ENCODE measurements at places on chromosomes 1 and 21.

GRCh38 chr1:62716397-62716796, 28.2 kb upstream of the DOCK7 start:
- DNase-seq, result no peak

- DNase-seq, result no peak
Observed at GRCh38 chr21:39003982-39004633, 179.1 kb downstream of the PSMG1 start.

DNA sequence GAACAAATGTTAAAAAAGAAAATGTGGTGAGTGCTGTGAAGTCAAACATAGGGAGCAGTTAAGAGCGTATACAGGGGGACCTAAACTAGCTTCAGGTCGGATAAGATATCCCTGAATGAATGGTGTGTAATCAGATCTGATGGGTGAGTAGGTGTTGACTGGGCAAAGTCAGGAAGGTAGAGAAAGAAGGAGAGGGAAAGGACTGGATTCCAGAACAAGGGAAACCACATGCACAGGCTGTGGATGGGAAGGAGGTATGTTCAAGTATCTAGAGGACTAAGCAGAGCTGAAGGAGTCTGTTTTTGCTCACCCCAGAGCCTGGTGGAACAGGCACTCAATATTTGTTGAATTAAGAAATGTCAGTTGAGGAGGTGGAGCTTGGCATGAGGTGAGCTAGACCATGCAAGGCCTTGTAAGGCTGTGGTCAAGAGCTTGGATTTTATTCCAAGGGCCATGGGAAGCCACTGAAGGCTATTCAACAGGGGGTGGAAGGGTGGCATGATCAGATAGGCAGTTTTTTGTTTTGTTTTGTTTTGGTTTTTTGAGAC, 27.4 kb downstream of the MAP7D1 start:
- no peak for DNase-seq

DNA sequence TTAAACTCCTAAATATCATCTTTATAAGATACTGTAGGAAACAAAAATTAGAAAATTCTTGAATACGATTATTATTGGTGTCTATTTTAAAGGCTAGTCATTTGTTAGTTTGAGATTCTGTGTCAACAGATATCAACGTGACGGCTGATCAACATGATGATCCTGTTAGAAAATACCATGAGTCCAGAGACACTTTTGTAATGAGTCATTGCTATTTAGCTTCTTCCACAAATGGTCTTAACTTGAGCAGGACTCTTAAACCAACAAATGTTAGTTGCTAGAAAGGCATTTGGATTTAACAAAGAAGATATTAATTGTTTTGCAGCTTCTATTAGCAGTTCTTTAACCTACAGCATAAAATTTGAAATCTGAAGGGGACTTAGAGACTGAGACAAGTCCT, 131.2 kb downstream of the TGFB2 start:
- DNase-seq, result no peak

GRCh38 chr1:1623181-1623630, 7.9 kb downstream of the MIB2 start:
- DNase-seq, result no peak

DNA sequence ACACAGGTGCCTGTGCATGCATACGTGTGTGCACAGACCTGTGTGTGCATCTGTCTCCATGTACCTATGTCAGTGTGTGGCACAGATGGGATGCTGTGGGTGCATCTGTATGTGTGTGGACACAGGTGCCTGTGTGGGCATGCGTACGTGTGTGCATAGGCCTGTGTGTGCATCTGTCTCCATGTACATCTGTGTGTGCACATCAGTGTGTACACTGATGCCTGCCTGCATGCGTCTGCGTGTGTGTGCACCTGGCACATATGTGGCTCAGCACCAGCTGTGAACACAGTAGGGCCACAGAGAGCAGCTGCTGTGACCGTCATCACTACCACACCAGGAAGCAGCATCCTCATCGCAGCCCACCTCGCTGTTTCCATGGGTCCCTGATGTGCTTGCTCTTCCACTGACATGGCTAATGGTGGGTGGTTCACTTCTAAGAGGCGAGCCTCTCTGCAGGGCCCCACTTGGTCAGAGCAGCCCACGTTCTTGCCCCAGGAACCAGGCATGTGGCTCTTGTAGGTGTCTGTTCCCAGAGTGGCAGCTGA, 9.6 kb upstream of the SPATC1L start:
- no peak for DNase-seq

- DNase-seq, result no peak
Observed at GRCh38 chr21:35225573-35225972, 176.5 kb upstream of the RUNX1 start.

GRCh38 chr21:37623689-37624088, 257.1 kb downstream of the DYRK1A start:
- no peak for DNase-seq

- DNase-seq, result no peak
Observed at GRCh38 chr1:167476061-167476460, 42.3 kb downstream of the CD247 start.

- DNase-seq, result peak; percentile 64
Observed at GRCh38 chr1:9825093-9826074, 1.6 kb upstream of the CLSTN1 start.

DNA sequence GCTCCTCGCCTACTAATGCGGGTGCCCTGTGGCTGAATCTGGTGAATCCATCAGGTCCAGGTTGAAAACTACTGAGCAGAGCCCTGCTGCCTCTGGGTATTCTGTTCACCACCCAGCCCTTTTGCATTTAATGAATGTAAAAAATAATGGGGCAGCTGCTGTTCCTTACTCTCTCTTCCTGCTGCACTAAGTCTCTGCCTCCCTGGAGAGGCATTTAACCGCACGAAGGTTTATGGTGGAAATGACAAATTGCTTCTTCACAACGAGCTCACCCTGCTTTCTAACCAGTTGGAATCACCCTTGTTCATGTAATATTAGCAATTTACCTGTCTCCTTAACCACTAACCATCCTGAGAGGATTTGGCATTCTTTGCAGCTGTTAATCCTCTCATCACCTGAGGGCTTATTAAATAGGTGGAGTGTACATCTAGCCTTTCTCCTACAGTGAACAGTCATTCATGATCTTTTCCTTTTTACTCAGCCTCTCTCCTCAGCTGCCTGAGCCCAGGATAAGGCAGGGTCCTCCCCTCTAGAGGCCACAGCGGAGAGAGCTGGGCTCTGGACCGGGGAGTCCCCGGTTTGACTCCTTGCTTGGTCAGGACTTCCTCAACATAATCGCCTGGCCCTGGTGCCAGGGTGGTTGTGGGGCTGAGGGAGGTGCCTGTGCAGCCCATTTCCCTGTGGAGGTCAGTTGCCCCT, 97.6 kb downstream of the NOS1AP start:
- DNase-seq, result no peak

DNA sequence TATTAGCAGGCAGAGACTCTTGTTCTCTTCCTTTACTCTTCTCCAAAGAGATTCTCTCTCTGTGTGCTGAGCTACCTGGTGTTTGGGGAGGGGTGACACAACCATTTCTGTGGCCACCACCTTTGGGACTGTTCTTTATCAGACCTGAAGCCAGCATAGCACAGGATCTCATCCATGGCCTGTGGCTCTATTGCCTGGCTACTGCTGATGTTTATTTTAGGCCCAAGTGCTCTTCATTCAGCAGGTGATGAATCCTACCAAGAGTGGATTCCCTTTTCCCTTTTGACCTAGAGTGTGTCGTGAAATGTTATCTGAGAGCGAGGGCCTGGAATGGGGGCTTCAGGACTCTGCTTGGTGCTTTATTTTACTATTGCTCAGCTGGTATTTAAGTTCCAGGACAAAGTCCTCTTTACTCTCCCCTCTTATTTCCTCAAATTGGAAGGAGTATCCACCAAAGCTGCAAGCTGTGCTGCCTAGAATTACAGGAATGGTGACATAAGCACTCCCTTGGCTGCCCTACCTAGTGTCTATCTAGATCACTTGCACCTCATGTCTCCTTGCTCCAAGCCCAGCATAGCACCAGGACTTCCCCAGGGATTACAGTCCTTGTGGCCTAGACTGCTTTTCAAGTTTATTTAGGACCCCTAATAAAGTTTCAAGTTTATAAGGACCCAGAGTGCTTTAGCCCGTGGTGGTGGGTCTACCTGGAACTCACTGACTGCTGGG, 94.7 kb upstream of the GPR52 start:
- DNase-seq, result no peak

GRCh38 chr1:39735731-39736130, 3.0 kb upstream of the PPIE start:
- no peak for DNase-seq

DNA sequence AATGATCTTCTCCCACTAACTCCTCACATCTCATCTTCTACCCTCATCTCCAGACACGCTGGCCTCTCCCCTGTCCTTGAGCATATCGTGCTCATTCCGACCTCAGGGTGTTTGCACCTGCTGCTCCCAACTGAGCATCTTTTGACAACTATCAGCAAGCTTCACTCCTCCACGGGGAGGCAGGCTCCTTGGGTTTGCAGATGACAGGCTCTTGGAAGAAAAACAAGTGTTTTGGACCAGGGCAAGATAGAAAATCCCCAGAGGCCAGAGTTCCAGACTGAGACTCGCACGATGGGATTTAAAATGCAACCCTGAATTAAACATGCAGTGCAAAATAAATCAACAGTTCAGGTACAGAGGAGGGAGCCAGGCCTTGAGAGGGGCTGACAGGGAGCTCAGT, 246.7 kb downstream of the PTPRU start:
- no peak for DNase-seq

- no peak for DNase-seq
Observed at GRCh38 chr1:63828322-63829044, 54.7 kb downstream of the ROR1 start.

- no peak for DNase-seq
Observed at GRCh38 chr1:32991819-32992488, 27.3 kb upstream of the RNF19B start.

DNA sequence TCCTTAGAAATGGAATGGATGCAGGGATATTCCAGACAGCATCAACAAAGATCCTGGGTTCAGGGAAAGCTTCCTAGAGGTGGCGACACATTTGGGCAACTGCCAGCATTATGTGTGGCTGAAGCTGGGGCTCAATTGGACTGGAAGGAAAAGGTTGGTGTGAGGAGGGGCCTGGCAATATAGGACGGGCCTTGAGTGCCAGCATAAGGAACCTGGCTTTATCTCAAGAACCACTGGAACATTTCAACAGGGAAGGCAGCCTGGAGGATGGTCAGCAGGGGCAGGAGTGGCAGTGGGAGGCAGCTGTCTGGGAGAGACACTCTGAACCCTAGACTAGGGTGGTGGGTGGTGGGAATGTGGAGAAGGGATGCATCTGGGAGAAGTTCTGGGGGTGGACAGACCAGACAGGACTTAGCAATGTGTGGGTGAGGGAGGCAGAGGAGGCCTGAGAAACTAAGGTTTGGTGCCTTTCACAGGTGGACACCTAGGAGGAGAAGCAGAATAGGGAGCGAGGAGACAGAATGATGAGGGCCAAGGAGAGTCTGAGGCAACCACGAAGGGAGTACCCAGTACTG, 3.5 kb downstream of the SH3BGRL3 start:
- no peak for DNase-seq

DNA sequence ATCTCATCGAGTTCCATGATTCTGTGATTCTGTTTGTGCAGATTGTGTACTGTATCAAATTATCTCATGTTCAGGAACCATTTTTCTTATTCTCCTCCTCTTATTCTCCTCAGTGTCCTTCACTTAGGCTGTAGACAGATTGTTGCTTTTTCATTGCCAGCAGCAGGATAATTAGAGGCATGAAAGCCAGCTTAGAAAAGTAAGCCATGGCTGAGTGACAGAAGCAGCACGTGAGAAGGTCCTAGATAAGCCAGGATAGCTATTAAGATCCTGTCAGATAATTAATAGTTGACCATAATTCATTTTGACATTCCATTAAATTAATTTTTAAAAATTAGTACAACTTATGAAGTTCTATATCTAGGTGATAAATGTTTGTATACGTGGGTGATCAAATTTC, 60.8 kb upstream of the PRKACB start:
- no peak for DNase-seq

GRCh38 chr1:65064981-65065380, 83.0 kb upstream of the AK4 start:
- no peak for DNase-seq

- DNase-seq, result no peak
Observed at GRCh38 chr1:25867210-25867991, 8.1 kb downstream of the PAQR7 start.

- no peak for DNase-seq
Observed at GRCh38 chr1:241600496-241600901, 39.7 kb downstream of the CHML start.

- DNase-seq, result no peak
Observed at GRCh38 chr21:39064325-39065012, 118.8 kb downstream of the PSMG1 start.

DNA sequence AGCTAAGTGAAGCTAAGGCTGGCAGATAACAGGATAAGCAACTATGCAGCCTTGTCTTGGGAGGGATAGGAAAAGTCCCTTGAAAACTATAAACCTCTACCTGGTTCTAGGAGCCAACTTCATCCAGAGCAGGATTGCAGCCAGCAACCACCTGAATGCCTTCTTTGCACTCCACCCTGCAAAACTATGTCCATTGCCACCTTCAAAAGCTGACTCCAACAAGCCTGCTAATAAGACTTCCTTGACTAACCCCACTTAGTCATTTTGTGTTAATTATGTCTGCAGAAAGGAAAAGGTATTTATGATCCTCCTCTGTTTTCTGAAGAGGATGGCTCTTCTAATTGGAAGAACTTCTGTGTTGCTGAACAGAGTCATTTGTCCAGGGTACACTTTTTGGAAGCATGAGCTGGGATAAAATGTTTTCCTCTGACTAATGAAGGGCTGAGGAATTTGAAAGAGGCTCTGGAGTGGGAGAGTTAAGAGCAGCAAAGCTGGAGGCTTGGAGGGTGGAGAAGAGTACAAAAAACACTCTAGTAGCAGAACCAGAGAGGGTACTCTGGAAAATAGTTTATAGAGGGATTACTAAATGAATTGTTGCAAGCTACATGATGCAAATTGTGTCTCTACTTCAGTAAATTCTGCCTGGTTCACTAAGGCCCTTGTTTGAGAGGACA, 9.6 kb upstream of the RIMKLA start:
- no peak for DNase-seq

GRCh38 chr21:46091118-46091517, 6.8 kb upstream of the COL6A2 start:
- no peak for DNase-seq

GRCh38 chr21:27382404-27382803, 415.5 kb upstream of the ADAMTS5 start:
- DNase-seq, result no peak

- no peak for DNase-seq
Observed at GRCh38 chr1:203296460-203297073, 8.8 kb upstream of the BTG2 start.

DNA sequence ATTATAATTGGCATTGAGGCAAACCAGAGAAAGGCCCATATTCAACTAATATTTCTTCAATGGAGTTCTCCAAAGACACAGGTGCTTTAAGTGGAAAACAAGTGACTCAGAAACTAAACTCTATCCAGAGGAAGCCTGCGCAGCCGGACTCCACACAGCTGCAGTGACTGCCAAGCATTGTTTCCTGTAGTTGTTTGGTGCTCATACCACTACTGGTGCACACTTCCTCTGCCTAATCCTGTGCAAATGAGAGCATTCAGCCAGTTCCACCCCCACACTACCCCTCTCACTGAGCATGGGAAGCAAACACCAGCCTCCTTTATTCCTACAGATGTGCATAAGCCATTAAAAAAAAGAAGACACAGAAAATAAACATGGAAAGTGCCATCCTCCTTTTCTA, 102.9 kb downstream of the VAV3 start:
- DNase-seq, result no peak

Measured in CD4-positive, alpha-beta T cell treated with Interleukin-10 for 1 hour (primary cell).